Fibroblast of the conjunctiva (primary cell): ENCODE measurements at places on chromosomes 3 and 15.

DNA sequence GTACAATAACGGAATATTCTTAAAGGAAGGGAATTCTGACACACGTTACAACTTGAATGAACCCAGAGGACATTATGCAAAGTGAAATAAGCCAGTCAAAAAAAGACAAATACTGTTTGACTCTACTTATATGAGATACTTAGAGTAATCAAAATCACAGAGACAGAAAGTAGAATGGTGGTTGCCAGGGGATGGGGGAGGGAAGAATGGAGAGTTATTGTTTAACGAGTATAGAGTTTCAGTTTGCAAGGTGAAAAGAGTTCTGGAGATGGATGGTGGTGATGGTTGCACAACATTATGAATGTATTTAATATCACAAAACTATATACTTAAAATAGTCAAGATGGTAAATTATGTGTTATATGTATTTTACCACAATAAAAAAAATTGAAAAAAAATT, 112.9 kb upstream of the ARHGEF3 start:
- no peak for DNase-seq

DNA sequence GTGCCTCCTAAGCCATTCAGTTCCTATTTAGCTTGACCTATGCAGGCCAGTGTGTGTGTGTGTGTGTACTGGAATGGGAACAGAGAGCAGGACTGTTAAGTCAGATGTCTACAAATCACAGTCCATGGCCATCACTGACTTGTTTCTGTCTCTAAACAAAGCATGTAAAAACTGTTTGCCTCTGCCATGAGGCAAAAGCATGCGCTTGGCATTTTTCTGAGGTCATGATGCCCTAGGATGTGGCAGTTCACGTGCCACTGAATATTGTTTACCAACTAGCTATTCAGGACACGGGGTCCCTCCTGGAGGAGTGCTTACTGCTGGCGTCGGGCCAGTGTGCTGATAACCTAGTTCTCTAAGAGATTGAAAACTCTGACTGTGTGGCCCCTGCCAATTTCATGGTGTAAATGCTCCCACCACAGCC, 8.2 kb upstream of the ATP13A3 start:
- DNase-seq, result no peak

DNA sequence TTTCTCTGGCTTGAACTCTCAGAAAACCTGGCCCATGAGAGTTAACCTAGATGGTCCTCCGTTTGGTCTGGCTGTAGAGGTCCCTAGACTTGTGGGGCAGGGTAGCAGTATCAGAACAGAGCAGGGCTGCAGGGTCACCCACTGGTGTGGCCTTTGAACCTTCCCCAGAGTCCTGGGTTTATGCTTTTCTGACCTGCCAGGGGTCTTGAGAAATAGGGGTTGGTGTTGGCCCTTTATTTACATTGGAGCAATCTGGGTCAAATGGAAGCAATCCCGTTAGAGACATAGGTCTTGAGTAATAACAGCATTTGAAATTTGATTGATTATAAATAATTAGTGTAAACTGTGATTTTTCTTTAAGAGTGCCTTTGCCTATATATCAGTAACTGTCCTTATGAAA, 23.8 kb downstream of the DLEC1 start:
- DNase-seq, result no peak

GRCh38 chr3:16884084-16884747, 539 bp upstream of the PLCL2 start:
- DNase-seq, result peak; percentile 56

DNA sequence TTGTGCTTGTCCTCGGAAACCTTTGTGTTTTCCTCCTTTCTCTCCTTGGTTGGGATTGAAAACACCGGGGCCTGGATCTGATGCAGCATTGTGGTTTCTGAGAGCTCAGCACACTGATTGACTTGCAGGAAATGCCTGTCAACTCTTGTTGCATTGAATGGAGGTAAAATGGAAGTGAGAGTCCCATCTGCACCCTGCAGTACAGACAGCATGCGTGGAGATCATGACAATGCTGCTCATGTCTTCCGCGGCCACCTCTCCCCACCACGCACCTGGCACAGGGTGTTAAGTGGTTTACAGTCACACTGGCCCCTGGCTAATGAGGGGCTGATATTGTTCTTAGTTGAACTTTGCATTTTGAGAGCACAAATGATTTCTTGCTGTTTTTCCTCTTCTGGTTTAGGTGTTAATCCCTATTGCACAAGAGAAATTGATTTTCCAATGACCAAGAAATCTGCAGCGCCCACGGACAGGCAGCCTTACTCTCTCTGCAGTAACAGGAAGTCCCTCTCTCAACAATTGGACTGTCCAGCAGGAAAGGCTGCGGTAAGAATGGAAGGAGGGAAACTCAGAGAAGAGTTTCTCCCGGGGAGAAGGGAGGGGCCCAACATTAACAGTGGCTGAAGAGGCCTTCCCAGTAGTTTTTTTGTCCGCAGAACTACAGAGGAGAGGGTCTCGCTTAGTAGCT, 58.5 kb downstream of the STARD5 start:
- no peak for DNase-seq

- no peak for DNase-seq
These were observed 215.3 kb downstream of the MEIS2 start for GRCh38 chr15:36884936-36885635.

DNA sequence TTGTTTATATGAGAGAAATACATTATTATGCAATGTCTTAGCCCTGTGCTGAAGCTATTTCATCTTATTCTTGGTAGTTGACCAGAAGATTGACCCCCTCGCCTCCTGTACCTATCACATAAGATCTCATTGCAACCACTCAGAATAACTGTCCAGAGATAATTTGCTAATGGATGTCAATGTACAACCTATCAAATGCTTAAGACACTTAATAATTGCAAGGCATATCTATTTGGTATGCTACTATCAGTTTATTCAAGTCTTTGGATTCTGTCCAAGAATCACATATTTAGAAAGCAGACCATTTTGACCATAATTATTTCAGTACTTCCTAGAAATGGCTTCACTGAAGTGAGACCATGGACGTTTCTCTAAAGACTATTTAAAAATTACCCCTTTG, 241.6 kb downstream of the GAP43 start:
- no peak for DNase-seq

DNA sequence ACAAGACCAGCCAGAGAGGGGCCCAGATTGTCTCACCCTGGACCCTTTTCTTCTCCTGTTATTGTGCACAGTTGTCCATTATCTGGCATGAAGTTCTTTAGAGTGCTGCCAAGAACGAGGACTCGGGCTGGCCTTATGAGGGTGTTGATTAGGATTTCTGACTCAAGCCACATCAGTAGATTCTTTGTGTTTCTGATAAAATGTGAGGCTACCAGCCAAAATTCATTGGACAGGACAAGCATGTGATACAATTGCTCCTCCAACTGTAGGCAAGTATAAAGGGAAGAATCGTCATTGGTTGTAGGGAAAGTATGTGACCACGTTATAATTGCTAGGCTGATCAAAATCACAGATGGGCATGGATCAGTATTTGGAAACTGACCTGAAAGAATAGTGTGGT, 99.2 kb upstream of the TMC3 start:
- no peak for DNase-seq

DNA sequence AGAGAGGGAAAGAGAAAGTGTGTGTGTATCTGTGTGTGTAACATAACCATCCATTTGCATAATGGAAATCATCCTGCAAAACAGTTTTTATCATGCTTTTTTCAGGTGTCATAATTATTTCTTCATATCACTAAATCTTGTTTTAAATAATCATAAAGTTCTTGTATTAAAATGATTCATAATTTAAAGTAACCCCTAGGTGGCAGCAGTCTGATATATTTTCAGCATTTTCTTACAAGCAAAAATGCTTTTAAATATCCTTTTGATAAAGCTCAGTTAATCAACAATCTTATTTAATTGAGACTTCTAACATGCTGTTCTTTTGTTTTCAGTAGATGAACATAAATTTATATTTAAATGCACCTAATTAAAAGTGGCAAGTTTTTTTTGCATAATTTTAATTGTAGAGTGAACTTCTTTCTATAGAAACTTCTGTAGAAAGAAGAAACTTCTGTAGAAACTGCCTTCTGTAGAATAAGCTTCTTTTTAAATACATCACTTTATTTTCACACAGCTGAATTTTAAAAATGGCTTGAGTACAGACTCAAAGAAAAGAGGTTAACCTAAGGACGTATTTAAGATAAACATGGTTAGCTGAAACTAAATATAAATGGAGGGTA, 72.5 kb downstream of the OPA1 start:
- peak; percentile 24 for DNase-seq

DNA sequence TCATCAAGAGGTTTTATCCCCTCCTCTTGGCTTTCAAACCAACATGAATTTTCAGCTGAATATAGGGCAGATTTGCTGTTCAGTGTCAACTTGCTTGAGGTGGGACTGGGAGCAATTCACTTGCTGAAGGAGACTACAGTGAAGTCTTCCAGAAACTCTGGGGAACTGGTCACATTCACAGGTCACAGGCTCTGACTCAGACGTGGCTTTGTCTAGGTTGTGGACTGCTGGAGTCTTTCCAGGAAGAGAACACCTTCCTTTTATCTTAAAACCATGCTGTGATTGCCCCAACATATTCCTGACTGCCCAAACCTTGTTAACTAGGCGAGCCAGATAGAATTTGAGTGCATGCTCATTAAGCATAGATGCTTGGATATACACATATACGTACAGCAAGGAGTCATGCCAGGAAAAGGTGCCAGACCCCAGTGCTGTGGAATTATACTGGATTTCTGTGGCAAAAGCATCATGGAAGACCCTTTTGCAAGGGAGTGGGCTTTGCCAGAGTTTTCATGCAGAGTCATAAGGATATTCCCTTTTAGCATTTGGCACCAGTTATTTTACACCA, 399.1 kb upstream of the TBL1XR1 start:
- no peak for DNase-seq

DNA sequence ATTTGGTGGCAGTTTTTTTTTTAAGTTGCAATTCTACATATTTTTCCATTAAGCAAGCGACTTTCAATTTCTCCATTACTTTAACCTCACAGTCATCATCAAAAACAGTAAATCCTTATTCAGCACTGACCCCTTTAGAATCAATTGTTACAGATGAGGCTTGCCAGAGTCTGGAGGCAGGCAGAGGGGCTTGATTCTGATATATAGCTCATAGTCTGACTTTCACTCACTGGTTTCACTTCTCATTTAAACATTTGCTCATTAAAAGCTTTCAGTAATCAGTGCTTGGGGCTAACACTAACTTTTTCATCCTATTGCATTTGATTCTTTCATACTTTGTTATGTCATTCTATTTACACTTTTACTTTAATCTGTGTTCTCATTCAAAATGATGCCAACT, 88.4 kb downstream of the PYDC2 start:
- DNase-seq, result no peak

GRCh38 chr3:179083977-179084376, 12.4 kb upstream of the ZMAT3 start:
- no peak for DNase-seq

GRCh38 chr15:33860754-33861153, 107.5 kb upstream of the CHRM5 start:
- peak; percentile 17 for DNase-seq

DNA sequence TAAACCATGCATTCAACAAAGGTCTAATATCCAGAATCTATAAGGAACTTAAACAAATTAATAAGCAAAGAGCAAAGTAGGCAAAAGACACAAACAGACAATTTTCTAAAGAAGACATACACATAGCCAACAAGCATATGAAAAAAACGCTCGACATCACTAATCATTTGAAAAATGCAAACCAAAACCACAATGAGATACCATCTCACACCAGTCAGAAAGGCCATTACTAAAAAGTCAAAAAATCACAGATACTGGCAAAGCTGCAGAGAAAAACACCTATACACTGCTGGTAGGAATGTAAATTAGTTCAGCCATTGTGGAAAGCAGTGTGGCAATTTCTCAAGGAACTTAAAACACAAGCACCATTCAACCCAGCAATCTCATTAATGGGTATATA, 53.8 kb downstream of the FSIP1 start:
- no peak for DNase-seq

DNA sequence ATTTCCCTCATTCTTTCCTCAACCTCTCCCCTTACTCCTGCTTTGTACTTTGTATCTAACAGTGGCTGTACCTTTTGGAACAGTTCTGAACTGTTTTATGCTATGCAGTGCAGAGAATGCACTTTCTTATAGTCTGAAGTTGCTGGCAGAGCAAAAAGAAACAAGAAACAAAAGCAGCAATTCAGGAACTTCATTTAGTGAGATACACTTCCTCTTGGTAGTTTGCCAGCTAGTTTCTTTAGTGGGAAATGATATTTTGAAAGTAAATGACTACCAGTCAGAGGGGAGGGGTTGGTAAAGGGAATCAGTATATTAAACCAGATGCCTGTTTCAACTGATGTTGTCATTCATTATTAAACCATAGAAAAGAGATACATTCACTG, 55.0 kb upstream of the CHD2 start:
- peak; percentile 24 for DNase-seq

- DNase-seq, result no peak
These were observed 856.1 kb downstream of the SI start for GRCh38 chr3:164222197-164222596.
